ENCODE measurements at places on chromosomes 6 and 20.
A peak's percentile ranks its signal among the peaks of the same experiment; 100 is the strongest.

- DNase-seq, result no peak
These were observed 2.3 kb upstream of the SLC23A2 start for GRCh38 chr20:5003626-5004025.

- no peak for DNase-seq
These were observed 39.6 kb downstream of the SLX4IP start for GRCh38 chr20:10474606-10475184.

GRCh38 chr6:138455746-138456400 is 43.4 kb downstream of the NHSL1 start:
- DNase-seq, result peak; percentile 61

GRCh38 chr6:106470316-106470715 is 109.8 kb downstream of the CRYBG1 start:
- no peak for DNase-seq

DNA sequence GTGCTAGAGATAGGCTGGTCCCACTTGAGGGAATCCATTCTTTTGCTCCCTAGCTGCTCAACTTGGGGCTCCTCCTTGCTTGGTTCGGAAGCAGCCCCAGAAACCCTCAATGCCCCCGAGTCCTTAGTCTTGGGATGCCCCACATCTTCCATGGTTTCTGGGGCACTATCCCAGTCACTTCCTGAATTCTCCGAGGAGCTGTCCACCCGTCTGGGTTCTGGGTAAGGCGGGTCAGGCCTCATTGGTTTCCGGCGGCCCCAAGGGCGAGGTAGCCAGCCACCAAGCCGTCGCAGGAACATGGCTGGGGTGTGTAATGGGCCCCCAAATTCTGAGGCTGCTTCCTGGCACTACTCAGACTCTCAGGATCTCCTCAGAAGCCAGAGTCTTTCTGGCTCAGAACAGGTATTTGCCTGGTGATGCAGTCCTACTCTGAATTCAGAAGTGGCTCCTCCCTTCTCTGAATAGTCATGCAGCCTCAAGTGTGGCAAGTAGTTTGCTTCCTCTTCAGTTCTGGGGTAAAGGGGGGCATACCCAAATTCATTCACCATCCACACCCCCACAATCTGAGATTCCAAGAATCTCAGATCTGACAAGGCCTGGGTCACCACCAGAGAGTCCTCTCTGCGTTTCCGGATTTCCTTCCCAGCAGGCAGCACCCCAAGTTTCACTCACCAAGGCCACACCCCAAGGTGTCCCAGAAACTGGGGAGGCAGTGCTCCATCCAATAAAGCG is 763 bp downstream of the C6orf47 start:
- peak; percentile 48 for DNase-seq

DNA sequence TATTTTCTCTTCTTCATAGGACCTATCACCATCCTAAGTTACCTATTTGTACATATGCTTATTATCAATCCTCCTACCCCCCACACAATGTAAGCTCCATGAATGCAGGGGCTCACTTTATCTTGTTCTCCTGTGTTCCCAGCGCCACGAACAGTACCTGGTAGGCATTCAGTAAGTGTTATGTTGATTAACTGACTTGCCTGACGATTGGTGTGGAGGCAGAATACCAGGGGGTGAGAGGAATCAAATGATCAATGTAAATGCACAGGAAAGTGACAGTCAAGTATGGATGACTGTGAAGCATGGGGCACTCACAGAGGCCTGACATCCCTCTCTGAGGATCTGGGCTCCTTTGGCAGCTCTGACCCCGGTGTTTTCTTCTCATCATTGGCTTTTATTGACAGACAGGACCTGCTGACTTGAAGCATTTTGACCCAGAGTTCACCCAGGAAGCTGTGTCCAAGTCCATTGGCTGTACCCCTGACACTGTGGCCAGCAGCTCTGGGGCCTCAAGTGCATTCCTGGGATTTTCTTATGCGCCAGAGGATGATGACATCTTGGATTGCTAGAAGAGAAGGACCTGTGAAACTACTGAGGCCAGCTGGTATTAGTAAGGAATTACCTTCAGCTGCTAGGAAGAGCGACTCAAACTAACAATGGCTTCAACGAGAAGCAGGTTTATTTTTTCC is 6.1 kb upstream of the IFT52 start:
- no peak for DNase-seq

- no peak for DNase-seq
These were observed 169.2 kb upstream of the C6orf118 start for GRCh38 chr6:165478581-165478980.

- no peak for DNase-seq
These were observed 103.8 kb downstream of the RALGAPA2 start for GRCh38 chr20:20608641-20609040.

DNA sequence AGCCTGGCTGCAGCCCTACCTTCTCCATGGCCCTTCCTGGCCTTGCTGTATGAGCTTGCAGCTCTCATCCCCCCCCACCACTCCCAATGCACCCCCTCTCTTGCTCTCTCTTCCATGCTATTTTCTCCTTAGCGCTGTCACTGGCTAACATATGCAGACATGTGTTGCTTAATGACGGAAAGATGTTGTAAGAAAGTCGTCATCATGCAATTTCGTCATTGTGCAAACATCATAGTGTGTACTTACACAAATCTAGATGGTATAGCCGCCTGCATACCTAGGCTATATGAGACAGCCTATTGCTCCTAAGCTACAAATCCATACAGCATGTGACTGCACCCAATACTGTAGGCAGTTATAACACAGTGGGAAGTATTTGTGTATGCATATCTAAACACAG is 27.0 kb downstream of the ANGPT4 start:
- no peak for DNase-seq

DNA sequence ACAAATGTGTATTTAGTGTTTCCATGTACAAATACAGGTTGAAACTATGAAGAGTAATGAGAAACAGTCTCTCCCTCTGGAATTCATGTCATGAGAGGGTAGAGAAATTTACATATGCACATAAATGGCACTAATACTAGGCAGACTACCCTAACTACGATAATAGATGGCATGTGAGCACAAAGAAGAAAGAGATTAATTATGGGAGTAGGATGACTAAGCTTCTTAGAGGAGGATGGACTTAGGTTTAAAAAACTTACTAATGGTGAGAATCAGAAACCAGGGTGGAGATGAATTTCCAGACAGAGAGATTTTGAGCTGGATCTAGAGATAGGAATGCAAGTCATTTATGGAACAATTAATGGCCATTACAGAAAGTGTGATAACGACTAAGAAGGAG is 225.3 kb upstream of the HTR1E start:
- no peak for DNase-seq

DNA sequence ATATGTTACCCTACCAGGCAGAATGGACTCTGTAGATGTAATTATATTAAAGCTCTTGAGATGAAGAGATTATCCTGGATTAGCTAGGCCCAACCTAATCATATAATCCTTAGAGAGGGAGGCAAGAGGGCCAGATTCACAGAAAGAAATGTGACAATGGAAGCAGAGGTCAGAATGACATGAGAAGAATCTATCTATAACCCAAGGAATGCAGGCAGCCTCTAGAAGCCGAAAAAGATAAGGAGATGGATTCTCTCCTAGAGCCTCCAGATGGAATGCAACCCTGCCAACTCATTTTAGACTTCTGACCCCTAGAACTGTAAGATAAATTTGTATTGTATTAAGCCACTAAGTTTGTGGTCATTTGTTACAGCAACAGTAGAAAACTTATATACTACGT is 12.3 kb downstream of the PXT1 start:
- no peak for DNase-seq

DNA sequence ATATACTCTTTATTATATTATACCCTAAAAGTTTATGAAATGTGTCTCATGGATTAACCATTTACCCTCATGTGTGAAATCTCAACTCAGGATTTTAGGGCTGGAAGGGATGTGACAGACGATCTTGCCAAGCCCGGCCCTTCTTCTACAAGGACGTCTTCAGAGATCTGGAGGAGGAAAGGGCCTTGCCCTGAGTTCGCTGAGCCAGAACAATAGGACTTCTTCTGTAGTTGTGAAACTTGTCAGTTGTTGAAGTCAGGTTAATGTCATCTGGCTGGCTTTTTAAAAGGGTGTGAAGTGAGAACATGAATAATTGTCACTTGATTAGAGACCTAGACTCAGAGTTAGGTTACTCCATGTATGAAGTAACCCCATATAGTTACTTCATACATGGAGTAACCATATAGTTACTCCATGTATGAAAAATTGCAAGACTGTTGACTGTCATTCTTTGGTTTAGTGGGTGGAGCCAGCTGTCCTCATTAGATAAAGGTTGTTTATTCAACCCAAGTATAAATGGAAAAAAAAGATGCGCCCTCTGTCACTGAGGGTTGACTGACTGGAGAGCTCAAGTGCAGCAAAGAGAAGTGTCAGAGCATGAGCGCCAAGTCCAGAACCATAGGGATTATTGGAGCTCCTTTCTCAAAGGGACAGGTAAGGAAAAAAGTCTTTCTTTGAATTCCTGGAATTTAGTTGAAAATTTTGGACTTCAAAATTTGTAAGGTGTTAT is at the start of gene ARG1:
Gene ARG1, plus strand, starts transcription at position 541 of the 730 bp plus-strand sequence. Its CDS starts 57 bp downstream, at position 598.
- DNase-seq, result no peak

DNA sequence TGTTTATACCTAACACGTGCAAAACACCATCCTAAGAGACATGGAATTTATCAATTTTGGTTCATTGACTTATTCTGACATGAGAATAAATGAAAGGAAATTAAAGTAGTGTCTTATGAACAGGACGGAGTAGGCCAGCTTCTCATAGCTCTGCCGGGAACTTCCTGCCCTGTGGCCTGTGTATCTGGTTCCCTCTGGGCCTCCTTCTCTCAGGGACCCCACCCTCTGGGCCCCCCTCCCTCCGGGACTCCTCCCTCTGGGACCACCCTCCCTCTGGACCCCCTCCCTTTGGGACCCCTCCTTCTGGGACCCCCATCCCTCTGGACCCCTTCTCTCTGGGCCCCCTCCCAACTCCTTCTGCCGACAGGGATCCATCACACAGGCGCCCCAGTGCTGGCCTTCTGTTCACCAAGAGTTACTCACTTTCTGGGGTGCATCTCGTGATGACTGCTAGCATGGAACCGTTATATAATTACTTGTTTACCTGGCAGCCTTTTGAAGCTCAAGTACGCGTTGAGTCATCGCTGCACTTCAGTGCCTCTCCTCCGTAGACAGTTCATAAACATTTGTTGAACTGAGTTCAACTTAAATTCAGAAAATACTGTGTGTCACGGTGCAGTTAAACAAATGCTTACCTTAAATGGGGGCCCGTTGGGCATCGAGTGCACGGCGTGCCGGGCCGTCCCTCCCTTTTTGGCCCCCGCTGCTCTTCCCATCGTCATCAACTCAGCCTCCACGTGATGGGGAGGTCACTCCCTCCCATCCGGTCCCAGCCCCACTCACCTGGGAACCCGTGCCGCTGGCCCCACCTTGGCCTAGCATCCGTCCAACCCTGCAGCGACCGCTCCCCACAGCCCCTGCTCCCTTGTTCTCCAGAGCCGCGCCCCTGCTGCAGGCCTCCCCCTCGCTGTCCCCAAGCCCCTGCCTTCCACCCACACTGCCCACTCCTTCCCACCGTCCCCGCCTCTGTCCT is 8.1 kb downstream of the CCR6 start:
- no peak for DNase-seq

DNA sequence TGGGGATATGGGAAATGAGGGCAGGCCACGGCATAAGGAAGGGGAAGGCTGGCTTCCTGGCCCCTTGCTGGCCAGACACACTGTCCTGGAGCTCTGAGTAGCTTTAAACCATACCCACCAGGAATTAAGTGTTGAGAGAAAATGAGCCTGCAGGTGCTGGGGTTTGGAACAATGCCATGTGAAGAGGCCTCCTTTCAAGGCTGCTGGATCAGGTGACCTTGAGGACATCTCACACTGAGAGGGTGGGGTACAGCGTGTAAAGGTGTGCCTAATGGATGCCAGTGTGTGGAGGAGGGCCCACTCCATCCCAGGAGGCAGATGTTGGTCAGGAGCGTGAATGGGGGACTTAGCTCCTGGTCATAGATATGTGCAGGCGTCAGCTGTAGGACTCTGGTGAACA is 74.8 kb upstream of the MLN start:
- DNase-seq, result no peak

GRCh38 chr6:157659536-157660271 is 163.3 kb upstream of the SNX9 start:
- DNase-seq, result no peak

- DNase-seq, result peak; percentile 55
These were observed 8.9 kb downstream of the FAM217B start for GRCh38 chr20:59948828-59949720.

DNA sequence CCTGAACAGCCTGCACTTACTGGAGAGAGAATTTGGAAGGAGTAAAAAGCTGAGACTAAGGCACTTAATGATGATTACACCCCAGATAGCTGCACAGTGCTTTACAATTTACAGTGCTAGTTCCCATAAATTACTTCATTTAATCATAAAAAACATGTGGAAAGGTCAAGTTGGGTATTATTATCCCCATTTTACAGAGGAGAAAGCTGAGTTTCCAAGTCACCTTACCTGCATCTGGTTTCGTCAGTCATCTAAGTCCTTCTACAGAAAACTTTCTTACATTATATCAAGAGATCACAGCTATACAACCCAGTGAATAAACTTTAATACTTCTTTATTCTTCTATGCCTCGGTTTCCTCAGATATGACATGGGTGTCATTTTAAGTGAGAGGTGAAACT is 3.3 kb downstream of the PTPRK start:
- DNase-seq, result no peak

- no peak for DNase-seq
These were observed 56.5 kb downstream of the QRSL1 start for GRCh38 chr6:106685833-106686232.

GRCh38 chr6:107259951-107260350 is 144.6 kb upstream of the BEND3 start:
- no peak for DNase-seq

GRCh38 chr20:29689411-29690225 is 1567.8 kb upstream of the DEFB115 start:
- no peak for DNase-seq

GRCh38 chr6:39521958-39522357 is 199.5 kb upstream of the KCNK16 start:
- no peak for DNase-seq

- peak; percentile 67 for DNase-seq
These were observed 217.0 kb upstream of the MYLIP start for GRCh38 chr6:15911753-15912504.

GRCh38 chr6:121759370-121759769 is 323.9 kb downstream of the GJA1 start:
- no peak for DNase-seq

GRCh38 chr20:34104059-34104458 is 8.0 kb downstream of the EIF2S2 start:
- no peak for DNase-seq
